ELF-1 (cell line): ENCODE measurements at places on chromosomes 7 and 10.
A peak's percentile ranks its signal among the peaks of the same experiment; 100 is the strongest.

DNA sequence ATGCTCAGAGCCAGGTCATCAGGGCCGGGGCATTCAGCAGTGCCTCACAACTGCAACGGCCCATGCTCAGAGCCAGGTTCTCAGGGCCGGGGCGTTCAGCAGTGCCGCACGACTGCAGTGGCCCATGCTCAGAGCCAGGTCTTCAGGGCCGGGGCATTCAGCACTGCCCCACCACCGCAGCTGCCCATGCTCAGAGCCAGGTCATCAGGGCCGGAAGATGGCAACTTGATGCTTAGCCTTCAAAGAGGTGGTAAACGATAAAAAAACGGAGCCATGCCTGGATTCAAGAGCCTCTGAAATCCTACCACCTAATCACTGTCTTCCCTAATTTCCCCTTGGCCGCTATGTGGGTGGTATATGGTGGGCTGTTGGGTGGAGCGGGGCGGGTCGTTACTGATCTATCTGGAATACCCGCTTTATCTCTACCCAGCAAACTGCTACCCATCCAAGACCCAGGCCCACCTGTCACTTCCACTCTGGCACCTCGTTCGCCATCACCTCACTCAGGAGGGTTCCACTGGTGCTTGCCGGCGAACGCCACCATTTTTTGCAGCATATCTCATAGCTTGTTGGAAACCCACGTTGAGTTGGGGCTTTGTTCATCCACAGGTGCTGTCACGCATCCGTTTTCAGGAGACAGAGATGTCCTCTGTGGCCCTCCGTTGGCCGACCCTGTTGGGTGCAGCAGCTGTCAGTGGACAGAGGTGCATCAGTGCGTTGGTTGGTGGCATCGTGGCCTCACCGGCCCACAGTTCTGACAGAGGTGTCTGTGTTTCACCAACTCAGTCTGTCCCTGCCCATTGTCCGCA lies 221.1 kb downstream of the EBF3 start:
- DNase-seq = no peak

DNA sequence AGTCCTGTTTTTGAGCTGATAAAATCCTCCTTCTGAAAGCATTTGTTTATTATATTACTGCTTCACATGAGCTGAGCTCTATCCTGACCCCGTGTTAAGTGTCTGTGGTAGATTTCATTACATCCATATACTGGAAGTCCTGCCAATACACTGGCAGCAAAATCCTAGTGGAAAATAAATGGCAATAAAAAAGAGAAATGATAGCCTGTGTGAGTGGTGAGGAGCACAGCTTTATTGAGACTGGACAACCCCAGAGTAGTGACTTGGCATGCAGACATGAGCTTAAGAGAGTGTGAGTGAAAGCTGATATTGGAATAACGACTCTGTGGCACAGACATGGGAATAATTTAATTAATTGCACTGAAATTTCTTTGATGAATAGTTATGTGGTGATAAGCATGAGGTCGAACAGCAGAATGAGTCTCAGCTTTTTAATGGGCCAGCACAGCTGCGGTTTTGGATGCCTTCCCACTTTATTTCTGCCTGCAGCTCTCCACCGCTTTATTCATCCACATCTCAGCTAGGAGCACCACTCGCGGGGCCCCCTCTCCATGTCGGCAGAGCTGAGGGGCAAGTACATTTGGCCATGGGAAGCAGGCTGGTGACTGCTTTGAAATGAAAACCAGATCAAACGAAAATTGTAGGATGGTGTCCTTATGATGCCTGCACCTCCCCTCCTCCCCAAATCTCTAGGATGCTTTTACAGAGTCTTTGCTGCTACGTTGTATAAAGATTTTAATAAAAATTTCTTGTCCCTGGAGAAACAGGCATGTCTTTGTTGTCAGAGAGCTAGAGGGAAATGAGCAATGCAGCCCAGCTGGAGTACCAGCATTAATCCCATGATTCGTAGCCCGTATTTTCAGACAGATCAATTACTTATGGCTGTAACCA lies 494.3 kb downstream of the AUTS2 start:
- DNase-seq = no peak

DNA sequence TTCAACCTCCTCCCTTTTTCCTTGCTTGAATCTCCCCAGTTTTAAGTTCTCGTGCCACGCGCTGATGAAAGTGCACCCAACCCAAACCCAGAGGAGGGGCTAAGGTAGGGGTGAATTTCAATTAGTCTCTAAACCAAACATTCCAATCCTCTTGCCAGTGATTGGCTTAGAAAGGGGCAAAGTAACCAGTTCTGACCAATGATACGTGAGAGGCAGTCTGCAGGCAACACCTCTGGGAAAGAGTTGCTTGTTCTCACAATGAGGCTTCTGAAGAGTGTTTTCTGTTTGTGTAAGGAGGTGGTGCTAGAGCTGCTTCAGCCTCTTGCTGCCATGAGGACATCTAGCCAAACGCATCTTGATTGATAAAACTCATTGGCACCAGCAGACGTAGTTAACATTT lies 21.8 kb downstream of the SLC35G1 start:
- peak; percentile 39 for DNase-seq

- DNase-seq = no peak
These were observed at the start of gene INHBA for GRCh38 chr7:41702635-41703371. Gene INHBA (minus strand): TSS chr7:41703090. CDS start chr7:41700374, 2,716 bp downstream.

- no peak for DNase-seq
These were observed 86.8 kb upstream of the KMT2C start for GRCh38 chr7:152522571-152523067.

DNA sequence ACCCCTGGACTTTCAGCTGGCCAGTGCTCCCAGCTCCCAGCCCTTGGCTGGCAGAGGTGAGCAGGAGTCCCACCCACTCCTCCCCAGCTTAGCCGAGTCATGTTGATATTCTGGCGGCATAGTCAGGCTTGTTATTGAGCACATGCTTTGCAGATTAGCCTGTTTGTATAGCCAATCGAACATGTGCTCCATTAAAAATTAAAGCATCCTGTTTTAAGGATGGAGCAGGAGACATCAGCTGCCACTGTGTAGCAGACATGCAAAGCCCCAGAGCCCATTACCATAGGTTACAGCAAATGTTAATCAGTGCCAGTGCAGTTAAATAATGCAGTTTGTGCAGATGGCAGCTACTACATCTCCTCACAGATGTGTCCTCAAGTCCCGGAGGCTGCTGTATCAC lies 574.6 kb upstream of the GALNT17 start:
- DNase-seq = no peak
